ENCODE measurements at places on chromosomes 7 and 10.

- DNase-seq: no peak
Observed at GRCh38 chr10:104342941-104343411, 4.7 kb upstream of the ITPRIP start.

DNA sequence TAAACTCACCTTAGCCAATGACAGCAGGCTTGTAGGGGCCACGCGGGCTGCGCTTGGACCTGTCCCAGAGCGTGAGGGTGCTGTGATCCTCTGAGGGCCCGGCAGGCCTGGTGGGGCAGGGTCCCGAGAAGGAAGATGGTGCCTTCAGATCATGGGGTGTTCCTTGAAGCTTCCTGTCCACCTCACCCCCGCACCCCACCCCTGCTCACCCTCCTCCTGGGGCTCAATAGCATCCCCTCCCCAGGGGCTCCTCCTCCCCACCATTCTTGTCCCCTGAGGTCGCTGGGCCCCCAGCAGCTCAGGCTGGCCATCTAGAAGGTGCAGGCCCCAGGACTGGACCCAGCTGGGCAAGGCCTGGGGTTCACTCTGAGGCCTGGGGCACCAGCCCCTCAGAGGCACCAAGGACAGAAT lies 33.9 kb downstream of the PWWP2B start:
- DNase-seq: no peak

DNA sequence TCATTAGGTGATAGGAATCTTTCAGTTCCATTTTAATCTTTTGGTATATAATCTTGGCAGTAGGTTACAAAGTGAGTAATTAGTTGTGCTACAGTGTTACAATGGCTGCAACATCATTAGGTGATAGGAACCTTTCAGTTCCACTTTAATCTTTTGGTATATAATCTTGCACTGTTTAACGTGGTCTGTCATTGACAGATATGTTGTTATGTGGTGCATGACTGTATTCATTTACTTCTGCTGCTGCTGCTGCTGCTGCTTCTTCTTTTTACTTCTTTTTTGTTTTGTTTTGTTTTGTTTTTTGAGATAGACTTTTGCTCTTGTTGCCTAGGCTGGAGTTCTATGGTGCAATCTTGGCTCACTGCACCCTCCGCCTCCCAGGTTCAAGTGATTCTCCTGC lies 28.6 kb downstream of the ST7 start:
- DNase-seq: no peak

DNA sequence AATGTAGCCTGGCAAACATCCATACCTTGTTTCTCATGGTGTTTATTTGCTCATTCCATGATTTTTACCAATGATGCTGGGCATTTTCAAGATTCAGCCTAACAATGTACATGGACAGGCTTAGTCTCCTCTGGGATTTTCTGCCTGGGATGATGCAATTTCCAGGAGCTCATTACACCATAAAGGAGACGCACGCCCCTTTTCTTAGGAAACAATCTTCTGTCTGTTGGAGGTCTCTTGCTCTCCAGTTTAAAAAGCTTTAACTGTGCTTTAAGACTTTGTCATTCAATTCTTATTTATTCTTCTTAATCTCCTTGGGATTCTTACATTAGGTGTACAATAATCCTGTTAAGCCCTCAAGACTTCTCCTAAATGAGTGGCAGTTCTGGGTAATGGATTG lies 150.3 kb upstream of the NRP1 start:
- DNase-seq: no peak

DNA sequence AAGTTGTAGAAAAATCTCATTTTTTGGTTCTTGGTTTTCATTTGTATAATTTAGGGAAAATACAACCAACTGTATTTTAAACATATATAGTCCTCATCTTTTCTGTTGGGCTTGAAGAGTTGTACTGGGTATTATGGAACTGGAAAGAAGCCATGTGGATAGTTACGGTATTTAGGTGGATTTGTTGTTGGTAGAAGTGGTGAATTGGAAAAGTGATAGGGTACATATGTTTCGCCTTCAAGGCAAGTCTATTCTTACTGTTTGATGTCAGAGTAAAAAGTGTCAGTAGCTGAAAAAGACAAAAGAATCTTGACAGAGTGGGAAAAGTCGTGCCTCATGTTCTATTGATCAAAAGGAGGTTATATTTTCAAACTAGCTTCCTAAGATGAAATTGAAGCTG lies 64.6 kb downstream of the GBF1 start:
- no peak for DNase-seq

GRCh38 chr10:86693721-86694369 lies 25.5 kb downstream of the LDB3 start:
- DNase-seq: no peak

GRCh38 chr10:61355211-61355610 lies 98.0 kb downstream of the TMEM26 start:
- no peak for DNase-seq

GRCh38 chr7:80540836-80541235 lies 29.0 kb upstream of the GNAT3 start:
- DNase-seq: no peak

All from CD14-positive monocyte (primary cell).